ENCODE measurements at places on chromosomes 1 and 21.

GRCh38 chr1:91556556-91556955 lies 55.9 kb downstream of the CDC7 start:
- no peak for DNase-seq

DNA sequence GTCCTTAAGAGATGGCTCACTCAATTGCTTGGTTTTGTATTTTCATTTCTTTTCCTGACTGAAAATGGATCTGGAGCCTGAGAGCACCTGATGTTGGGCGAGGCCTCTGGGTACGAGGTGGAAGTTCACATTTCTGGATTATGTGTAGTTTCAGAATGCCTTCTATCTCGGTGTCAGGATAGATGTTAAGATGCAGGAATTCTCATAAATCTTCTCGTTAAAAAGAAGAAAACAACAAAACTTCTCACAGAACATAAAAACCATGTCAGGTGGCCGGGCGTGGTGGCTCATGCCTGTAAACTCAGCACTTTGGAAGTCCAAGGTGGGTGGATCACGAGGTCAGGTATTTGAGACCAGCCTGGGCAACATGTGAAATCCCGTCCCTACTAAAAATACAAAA lies 101.8 kb downstream of the RHOU start:
- DNase-seq: no peak

DNA sequence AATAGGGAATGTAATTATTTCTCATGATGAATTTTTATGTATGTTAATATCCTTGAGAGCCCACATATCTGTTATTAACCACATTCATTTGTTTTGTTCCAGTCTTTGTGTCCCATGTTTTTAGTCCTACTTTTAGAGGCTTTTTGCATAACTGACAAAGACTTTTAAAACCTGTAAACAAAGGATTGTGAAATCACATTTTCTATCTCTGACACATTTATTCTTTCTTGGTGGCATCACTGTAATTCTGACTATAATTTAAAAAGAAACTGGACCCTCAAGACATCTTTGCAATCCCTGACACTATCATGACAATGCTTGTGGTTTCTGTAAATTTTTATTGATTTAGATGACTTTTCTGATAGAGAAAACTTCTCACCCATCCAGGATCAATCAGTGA lies 313.1 kb downstream of the SIPA1L2 start:
- no peak for DNase-seq

- DNase-seq: no peak
These were observed 51.8 kb downstream of the PKN2 start for GRCh38 chr1:88735909-88736308.

GRCh38 chr1:3708791-3709190 lies 43.5 kb upstream of the CCDC27 start:
- DNase-seq: no peak

DNA sequence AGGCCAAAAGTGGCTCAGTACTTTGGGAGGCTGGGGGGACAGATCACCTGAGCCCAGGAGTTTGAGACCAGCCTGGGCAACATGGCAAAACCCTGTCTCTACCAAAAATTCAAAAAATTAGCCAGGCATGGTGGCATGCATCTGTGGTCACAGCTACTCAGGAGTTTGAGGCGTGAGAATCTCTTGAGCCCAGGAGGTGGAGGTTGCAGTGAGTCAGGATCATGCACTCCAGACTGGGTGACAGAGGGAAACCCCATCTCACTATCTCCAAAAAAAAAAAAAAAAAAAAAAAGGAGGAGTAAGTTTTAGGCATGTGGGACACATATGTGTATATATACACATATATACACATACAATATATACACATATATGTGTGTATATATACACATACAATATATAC lies 165.3 kb upstream of the DPYD start:
- DNase-seq: no peak

- DNase-seq: no peak
These were observed 179.4 kb upstream of the SGIP1 start for GRCh38 chr1:66354311-66355201.

GRCh38 chr1:153415850-153416570 lies at the start of gene S100A7A:
Gene S100A7A (plus strand): TSS chr1:153416520. CDS start chr1:153418083, 1,563 bp downstream.
- no peak for DNase-seq

DNA sequence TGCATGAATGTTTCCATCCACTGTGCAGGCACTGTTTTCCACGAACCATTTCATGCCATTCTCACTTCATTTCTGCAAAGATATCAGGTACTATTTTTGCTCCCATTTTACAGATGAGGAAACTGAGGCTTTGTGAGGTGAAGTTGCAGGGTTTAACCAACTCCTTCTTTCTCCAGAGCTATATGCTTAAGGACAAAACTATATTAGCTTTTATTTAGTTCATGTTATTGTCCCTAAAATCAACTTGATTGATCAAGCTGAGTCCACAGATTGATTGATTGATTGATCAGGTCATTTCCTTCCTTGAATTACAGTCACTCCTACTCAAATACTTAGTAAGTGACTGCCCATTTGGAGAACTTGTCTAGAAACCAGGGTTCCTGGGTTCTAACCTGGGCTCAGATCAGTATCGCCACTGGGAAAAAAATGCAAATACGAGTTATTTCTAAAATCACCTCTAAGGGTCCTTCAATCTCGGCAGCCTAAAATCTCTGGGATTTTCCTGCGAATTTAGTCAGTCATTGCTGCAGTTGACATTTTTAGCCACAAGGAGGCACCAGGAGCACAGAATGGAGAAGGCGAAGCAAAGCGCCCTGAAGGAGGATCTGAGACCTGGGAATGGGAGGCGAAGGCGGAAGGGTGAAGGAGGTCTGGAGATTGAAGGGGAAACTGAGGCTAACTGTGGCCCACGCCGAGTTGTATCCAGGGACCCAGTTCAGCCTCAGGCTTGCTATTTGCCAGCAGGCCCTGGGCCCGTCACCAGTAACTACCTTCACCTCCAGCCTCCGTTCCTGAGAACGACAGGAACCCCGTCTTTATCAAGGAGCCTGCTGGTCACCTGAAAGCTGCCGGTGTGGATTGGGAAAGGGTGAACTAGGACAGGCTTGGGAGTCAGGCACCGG lies 14.3 kb upstream of the MUL1 start:
- DNase-seq: peak; percentile 73

DNA sequence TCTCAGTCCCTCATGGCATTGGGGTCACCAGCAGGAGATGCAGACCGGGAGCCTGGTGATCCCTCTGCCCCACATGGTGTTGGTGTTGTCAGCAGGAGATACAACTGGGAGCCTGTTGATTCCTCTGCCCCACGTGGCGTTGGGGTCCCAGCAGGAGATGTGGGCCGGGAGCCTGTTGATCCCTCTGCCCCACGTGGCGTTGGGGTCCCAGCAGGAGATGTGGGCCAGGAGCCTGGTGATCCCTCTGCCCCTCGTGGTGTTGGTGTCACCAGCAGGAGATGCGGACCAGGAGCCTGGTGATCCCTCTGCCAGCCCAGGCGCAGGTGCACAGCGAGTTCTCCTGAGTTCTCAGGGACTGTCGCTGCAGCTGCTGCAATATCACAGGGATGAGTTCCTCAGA lies 229.6 kb upstream of the C1orf174 start:
- DNase-seq: no peak

GRCh38 chr1:24351918-24352627 lies 32.9 kb downstream of the GRHL3 start:
- DNase-seq: peak; percentile 38
